ENCODE measurements at places on chromosomes 3 and 15.

GRCh38 chr15:57387564-57388076, 11.3 kb downstream of the CGNL1 start:
- DNase-seq, result no peak

DNA sequence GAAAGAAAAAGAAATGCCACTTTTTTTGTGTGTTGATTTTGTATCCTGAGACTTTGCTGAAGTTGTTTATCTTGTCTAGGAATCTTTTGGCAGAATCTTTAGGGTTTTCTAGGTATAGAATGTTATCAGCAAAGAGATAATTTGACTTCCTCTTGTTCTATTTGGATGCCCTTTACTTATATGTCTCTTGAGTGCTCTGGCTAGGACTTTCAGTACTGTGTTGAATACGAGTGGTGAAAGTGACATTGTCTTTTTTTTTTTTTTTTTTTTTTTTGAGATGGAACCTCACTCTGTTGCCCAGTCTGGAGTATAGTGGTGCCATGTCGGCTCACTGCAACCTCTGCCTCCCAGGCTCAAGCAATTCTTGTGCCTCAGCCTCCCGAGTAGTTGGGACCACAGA, 64.7 kb upstream of the NPHP3 start:
- DNase-seq, result no peak

DNA sequence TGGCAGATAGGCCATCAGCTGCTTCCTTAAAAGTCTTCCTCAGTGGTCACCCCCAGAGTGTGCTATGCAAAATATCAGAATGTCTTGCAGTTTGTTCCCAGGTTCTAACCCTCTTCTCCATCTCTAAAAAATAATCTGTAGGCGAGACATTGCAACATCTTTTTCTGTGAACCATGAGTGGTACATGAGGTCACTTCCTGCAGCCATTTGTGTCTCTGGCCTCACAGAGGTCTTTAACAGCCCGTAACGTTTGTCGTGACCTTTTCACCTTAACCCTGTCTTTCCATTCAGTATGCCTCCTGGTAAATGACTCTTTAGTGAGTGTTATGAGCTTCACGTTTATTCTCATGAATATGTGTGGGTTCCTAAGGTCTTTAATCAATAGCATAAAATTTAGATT, 145.4 kb downstream of the KLHL25 start:
- peak; percentile 44 for DNase-seq

DNA sequence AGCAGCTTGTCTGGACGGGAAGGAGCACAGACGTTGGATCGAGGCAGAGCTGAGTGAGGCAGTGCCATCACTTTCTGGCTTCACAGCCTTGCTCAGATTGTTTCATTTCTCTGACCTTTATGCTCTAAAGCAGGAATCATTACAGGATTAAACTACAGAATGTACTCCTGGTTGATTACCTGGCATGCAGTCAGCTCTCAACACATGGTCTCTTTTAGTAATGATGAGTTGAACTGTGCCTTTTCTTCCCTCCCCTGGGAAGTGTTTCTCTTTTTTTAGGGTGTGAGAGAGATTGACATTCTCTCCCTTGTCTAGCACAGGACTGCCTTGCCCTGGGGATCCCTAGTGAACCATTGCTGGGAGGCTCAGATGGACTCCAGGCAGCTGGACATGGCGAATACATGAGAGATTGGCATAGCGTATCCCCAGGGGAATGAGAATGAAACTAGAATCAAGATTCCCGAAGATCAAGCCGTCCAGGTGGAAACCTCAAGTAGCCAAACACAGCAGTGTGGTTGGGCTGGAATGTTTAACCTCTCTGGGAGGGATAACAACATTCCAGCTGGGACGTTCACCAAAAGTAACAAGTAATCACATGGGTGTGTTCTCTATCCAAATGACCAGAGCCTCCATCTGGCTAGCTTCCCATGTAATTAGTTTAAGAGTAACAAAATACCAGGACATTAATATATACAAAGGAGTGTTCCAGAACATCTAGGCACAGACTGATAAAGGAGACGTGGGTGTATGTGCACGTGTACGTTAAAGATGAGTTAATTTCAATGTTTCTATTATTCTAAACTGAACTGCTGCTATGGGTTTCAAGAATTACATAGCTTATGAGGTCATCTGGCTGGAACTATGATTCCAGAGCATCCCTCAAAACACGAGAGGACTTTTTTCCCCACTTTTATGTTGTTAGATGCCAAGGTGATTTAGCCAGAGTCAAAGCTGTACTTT, 118.6 kb upstream of the NR2E3 start:
- DNase-seq, result no peak

- no peak for DNase-seq
These were observed 236.1 kb downstream of the ADAMTSL3 start for GRCh38 chr15:83889995-83890394.

- no peak for DNase-seq
These were observed 15.0 kb upstream of the RORA start for GRCh38 chr15:61243983-61244593.

DNA sequence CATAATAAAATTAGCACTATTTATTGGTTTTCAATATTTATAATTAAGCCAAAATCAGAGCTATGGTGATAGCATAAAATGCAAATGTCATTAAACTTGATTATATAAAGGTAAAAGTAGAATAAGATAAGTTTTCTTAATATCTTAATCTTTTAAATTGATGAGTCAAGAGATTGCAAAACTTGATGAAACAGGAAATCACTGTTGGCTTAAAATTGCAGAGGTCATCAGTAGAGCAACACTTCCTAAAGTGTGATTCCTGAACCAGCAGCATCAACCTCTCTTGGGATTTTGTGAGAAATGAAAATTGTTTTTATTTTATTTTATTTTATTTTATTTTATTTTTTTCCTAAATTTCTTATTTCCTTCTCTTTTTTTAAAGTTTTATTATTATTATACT, 226.4 kb upstream of the CTDSPL start:
- no peak for DNase-seq
